HepG2 (cell line): ENCODE measurements at places on chromosomes 12 and 14. TPM values are rescaled to one million over a fixed set of nuclear protein-coding genes. Genes with fewer than 3 reads are reported as not detected.

Gene KRT74
- not detected in 2 replicates for total RNA-seq

GRCh38 chr14:39138440-39138839 is 24.3 kb downstream of the GEMIN2 start:
- no peak overlapping the region for H3K27ac ChIP-seq
- no peak overlapping the region for H3K4me3 ChIP-seq
- H3K4me1 ChIP-seq = no peaks in the 10 kb centered on the region
- peaks cover 49% of the 10 kb centered on the region for H3K36me3 ChIP-seq

DNA sequence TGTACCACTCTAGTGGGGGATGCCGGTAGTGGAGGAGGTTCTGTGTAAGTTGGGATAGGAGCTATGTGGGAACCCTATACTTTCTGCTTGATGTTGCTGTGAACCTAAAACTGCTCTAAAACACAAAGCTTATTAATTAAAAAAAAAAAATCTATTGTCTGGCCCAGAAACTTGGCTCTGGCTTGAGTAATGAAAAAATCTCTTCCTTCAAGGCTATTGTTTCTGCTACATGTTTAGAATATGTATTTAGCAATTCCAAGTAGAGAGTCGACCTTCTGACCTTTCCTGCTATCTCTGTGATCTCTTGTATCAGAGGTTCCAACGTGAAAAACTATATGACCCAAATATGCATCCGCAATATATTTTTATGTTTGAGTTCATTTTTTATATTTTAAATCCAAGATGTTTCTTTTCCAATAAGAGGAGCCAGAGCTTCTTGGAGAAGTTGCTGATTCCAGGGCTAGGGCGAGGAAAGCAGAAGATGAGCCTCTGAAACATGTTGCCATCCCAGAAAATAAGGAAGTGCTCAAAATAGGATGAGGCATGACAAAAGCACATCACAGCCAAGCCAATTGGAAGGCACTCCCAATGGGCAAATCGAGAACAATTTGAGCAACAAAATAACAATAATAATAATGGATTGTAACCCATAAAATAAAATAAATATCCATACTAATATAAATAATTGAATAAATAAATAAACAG is 184.6 kb upstream of the TMEM260 start:
- H3K27ac ChIP-seq = no peak overlapping the region
- no peak overlapping the region for H3K4me3 ChIP-seq
- DNase-seq = no peak
- H3K36me3 ChIP-seq = no peaks in the 10 kb centered on the region

- H3K36me3 ChIP-seq = no peaks in the 10 kb centered on the region
- H3K27me3 ChIP-seq = no peaks in the 10 kb centered on the region
- H3K4me1 ChIP-seq = no peaks in the 10 kb centered on the region
- no peak for DNase-seq
- H3K4me3 ChIP-seq = no peak overlapping the region
- no peak overlapping the region for H3K27ac ChIP-seq
Measured at GRCh38 chr14:84591827-84592445, 938.0 kb upstream of the FLRT2 start.

Gene GLIPR1L1
- not detected in 2 replicates for total RNA-seq

DNA sequence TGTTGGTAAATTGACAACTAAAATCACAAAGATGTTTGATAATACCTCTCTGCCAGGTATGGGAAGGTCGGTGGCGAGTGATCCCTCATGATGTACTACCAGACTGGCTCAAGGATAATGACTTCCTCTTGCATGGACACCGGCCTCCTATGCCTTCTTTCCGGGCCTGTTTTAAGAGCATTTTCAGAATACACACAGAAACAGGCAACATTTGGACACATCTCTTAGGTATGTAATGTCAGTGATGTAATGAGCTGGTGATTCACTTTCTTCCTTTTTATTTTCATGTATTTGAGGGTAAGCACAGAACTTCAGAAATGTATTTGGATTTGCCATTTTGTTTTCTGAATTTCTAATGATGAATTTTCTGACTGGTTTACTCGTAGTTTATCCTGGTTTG is 42.6 kb upstream of the LRTM2 start:
- H3K27ac ChIP-seq = no peak overlapping the region
- no peak overlapping the region for H3K4me3 ChIP-seq
- DNase-seq = no peak
- H3K4me1 ChIP-seq = peaks cover 27% of the 10 kb centered on the region
- no peaks in the 10 kb centered on the region for H3K27me3 ChIP-seq

DNA sequence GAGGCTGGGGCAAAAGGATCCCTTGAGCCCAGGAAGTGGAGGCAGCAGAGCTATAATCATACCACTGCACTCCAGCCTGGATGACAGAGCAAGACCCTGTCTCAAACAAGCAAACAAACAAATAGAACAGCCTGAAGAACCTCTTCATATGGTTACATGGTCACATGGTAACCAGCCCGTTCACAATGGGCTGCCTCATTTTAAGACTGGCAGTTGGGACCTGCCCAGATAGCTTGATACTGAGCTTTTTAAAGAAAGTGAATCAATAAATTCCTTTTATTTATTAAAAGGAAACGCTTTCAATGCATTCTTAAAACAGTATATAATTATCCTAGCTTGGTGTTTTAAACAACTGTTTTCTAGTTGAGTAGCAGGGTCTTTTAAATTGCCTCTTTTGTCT is 10.5 kb downstream of the MLXIP start:
- H3K4me1 ChIP-seq = peaks cover 14% of the 10 kb centered on the region
- DNase-seq = no peak
- no peaks in the 10 kb centered on the region for H3K27me3 ChIP-seq
- no peak overlapping the region for H3K27ac ChIP-seq

Gene KANSL2
- total RNA-seq = 40.1 and 41.3 TPM in 2 replicates

DNA sequence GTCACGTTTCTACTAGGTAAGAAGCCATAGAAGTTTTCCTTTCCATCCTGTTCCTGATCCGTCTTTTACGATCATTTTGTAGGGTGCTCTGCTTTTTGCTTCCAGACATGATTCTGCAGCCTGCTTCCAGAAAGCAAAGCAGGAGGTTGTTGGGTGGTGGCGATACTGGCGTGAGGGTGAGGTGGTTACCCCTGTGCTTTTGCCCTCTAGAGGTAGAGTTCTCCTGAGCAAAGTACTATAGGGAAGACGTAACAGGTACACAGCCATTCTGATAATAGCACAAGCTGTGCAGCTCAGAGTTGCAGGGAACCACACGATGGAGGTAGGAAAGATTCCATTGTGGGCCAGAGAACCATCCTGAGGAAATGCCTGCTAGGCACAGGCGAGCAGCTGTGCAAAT is 186.0 kb downstream of the PAH start:
- no peak for DNase-seq
- no peaks in the 10 kb centered on the region for H3K36me3 ChIP-seq
- no peaks in the 10 kb centered on the region for H3K27me3 ChIP-seq
- H3K4me3 ChIP-seq = no peak overlapping the region
- no peaks in the 10 kb centered on the region for H3K4me1 ChIP-seq

DNA sequence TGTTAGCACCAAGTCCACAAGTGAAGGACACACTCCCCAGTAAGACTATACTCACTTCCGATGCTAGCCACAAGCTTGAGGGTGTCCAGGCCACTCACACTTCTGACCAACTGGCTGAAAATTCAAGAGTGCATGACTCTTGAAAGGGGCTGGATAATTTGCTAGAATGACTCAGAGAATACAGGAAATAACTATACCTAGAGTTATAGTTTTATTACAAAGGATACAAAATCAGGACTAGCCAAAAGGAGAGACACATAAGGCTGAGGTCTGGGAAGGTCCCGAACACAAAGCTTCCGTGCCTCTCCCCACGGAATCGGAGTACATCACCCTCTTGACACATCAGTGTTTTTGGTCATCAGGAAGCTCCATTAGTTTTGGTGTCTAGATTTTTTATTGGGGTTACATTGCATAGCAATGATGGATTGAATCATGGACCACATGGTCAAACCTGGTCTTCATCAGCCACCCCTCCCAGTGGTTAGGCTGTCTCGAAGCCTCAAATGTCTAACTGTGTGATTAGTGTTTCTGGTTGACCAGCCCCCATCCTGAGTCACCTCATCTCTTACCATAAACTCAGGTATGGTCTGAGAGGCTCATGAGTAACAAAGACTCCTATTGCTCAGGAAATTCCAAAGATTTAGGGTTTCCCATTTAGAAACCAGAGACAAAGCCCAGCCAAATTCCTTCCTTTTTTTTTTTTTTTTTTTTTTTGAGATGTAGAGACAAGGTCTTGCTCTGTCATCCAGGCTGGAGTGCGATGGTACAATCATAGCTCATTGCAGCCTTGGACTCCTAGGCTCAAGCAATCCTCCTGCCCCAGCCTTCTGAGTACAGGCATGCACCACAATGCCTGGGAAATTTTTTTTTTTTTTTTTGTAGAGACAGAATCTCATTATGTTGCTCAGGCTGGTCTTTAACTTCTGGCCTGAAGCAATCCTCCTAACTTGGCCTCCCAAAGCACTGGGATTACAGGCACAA is 472.0 kb upstream of the TBX3 start:
- H3K27me3 ChIP-seq = no peaks in the 10 kb centered on the region
- H3K4me1 ChIP-seq = no peaks in the 10 kb centered on the region
- H3K4me3 ChIP-seq = no peak overlapping the region
- no peaks in the 10 kb centered on the region for H3K36me3 ChIP-seq
- DNase-seq = no peak

DNA sequence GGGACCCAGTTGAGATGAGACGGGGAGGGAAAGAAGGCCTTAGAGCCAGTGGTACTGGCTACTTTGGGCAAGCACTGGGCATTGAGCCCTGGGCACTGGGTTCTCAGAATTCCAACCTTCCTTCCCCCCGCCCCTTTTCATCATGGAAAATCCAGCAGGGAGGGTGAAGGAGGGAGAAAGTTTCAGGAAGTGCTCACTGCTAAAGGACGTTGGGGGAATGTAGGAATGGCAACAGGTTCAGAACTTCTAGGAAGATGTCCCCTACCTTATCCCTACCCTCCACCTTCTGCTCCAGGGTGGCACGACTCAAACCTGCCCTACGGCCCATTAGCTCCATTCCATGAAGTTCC is 4.2 kb upstream of the TNS2 start:
- no peak for DNase-seq
- no peaks in the 10 kb centered on the region; the same call in 2 of the 3 replicates for H3K27me3 ChIP-seq
- H3K4me3 ChIP-seq = peak overlapping the region; percentile 91; the same call in 1 of the 2 replicates
- no peak overlapping the region for H3K27ac ChIP-seq
- H3K36me3 ChIP-seq = no peaks in the 10 kb centered on the region
- peaks cover 67% of the 10 kb centered on the region for H3K4me1 ChIP-seq

Gene CLEC9A
- not detected in 2 replicates for total RNA-seq

GRCh38 chr12:29713729-29714128 is 70.0 kb downstream of the TMTC1 start:
- no peaks in the 10 kb centered on the region for H3K4me1 ChIP-seq
- DNase-seq = no peak
- no peak overlapping the region for H3K27ac ChIP-seq
- H3K36me3 ChIP-seq = no peaks in the 10 kb centered on the region
- H3K27me3 ChIP-seq = no peaks in the 10 kb centered on the region

- H3K27me3 ChIP-seq = no peaks in the 10 kb centered on the region
- H3K36me3 ChIP-seq = no peaks in the 10 kb centered on the region
- H3K4me3 ChIP-seq = no peak overlapping the region
- no peak overlapping the region for H3K27ac ChIP-seq
Measured at GRCh38 chr12:114975640-114976310, 291.8 kb upstream of the TBX3 start.

Gene FNTB
- total RNA-seq = 28.5 and 35.1 TPM in 2 replicates

- peaks cover 81% of the 10 kb centered on the region for H3K4me1 ChIP-seq
- no peak for DNase-seq
- no peaks in the 10 kb centered on the region for H3K27me3 ChIP-seq
- H3K27ac ChIP-seq = no peak overlapping the region
Measured at GRCh38 chr14:68926236-68926635, 52.9 kb downstream of the ACTN1 start.

Gene GPR162
- not detected in 2 replicates for total RNA-seq

GRCh38 chr14:99863059-99863458 is 69.8 kb downstream of the EML1 start:
- no peak overlapping the region for H3K27ac ChIP-seq
- H3K36me3 ChIP-seq = no peaks in the 10 kb centered on the region
- no peak for DNase-seq
- H3K4me1 ChIP-seq = no peaks in the 10 kb centered on the region

DNA sequence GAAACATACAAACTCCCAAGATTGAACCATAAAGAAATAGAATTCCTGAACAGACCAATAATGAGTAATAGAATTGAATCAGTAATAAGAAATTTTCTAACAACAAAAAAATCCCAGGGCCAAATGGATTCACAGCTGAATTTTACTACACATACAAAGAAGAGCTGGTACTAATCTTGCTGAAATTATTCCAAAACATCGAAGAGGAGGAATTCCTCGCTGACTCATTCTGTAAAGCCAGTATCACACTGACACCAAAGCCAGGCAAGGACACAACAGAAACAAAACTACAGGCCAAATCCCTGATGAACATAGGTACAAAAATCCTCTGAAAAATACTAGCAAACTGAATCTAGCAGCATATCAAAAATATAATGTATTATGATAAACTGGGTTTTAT is 367.8 kb upstream of the CLEC14A start:
- no peaks in the 10 kb centered on the region for H3K36me3 ChIP-seq
- no peak for DNase-seq
- no peak overlapping the region for H3K27ac ChIP-seq

Gene TSHR
- not detected in 2 replicates for total RNA-seq

DNA sequence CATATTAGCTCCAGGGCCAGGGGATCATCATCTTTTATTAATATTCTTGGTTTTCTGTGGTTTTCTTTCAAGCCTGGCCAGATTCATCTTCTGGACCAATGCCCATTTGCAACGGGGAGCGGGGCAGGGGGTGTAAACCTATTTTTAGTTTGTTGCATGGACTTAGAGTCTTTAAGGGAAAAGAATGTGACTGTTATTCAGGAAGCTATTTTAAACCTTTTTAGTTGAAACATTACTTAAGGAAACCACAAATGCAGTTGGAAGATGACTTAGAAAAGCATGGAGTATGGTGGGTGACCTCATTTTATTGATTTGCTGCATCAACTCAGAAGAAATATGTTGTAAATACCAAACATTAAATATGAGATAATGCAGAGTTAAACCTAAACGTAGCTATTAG is 368.4 kb upstream of the E2F7 start:
- no peak overlapping the region for H3K4me3 ChIP-seq
- no peak for DNase-seq
- no peaks in the 10 kb centered on the region for H3K36me3 ChIP-seq
- H3K27me3 ChIP-seq = no peaks in the 10 kb centered on the region
- H3K4me1 ChIP-seq = no peaks in the 10 kb centered on the region
- H3K27ac ChIP-seq = no peak overlapping the region

DNA sequence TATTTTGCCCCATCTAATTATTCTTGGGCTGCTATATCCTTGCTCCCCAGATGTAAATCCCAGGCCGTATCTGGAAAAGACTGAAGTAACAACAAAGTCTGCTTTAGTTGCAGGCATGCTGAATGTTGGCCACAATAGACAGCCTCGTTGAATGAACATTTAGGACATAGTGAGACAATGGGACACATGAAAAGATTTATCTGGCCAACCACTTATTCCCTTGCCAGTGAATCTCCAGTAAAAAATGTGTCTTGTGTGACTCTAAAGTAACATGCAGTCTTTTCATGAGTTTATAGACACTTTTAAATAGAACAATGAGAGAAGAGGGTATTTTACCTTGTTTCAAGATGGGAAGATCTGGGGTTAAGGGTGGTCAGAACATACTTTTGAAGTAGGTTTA is 60.2 kb upstream of the STXBP6 start:
- DNase-seq = no peak
- no peaks in the 10 kb centered on the region for H3K27me3 ChIP-seq
- H3K4me3 ChIP-seq = no peak overlapping the region
- no peak overlapping the region for H3K27ac ChIP-seq
- H3K4me1 ChIP-seq = no peaks in the 10 kb centered on the region
- H3K36me3 ChIP-seq = no peaks in the 10 kb centered on the region
